Tibial artery (tissue), 4 donors: ENCODE measurements at places on chromosomes 5 and 9.

DNA sequence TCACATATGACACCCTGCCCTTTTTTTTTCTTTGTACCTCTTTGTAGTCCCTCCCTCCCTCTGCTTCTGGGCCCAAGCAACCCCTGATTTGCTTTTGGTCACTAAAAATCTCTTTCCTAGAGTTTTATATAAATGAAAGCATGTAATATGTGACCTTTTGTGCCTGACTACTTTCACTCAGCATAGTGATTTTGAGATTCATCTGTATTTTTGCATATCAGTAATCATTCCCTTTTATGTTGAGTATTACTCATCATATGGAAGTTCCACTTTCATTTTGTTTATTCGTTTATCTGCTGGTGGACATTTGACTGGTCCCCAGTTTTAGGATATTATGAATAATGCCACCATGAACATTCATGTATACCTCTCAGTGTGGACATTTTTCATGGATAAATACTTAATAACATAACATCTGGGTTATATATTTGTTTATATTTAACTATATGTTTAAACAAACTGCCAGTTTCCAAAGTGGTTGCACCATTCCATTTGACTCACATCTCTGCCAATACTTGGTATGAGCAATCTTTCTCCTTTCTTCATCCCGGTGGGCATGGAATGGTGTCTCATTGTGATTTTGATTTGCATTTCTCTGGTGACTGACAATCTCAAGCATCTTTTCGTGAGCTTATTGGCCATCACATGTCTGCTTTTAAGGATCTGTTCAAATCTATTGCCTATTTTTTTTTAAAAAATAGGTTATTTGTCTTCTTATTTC is 115.7 kb upstream of the S1PR3 start:
- no peak overlapping the region for H3K27ac ChIP-seq
- no peaks in the 10 kb centered on the region for H3K27me3 ChIP-seq
- no peak overlapping the region for H3K4me3 ChIP-seq
- H3K36me3 ChIP-seq = no peaks in the 10 kb centered on the region
- no peaks in the 10 kb centered on the region for H3K4me1 ChIP-seq
- no peak for DNase-seq

DNA sequence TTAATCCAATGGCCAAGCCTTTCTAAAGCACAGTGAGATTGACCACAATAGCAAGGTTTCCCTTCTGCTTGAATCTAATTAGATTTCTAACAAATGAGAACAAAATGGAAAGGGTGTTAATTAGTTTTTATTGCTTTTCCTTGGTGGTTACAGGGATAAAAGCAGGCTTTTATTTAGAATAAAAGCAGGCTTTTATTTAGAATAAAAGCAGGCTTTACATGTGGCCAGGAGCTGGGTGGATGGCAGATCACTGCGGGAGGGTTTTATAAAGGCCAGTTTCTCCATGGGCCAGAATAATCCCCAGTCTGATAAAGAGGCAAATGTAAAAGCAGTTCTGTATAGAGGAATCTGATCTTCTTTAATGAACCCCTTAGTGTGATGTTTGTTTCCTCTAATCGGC is 470.2 kb downstream of the TMEM232 start:
- H3K27ac ChIP-seq = no peak overlapping the region
- no peaks in the 10 kb centered on the region for H3K27me3 ChIP-seq
- no peak for DNase-seq
- no peak overlapping the region for H3K4me3 ChIP-seq

DNA sequence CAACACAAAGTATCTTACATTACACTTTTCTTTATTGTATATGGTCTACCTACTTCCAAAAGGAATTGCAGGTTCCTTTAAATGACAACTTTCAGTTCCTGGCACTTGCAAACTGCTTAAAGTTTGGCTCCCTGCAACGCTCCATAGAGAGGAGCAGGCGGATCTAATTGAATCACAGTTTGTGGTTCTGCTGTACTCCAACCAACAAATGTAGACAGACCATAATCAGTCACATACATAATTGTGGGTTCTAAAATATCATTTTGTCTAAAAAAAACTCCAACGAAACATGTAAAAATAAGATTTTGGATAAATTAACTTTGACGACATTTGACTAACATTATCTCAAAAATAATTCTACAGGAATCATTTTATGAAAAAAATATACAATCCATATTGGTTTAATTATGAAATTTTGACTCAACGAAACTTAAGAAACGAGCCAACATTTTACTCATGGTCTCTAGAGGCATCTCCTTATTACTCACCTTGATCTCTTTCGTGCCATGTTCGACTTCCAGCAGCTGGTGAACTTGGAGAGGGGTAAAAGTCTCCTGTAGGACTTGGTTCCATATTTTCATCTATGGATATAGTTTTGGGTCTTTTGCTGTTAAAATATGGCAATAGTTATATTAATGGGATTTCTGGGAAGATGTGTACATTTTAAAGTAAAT is 167.6 kb downstream of the NFIB start:
- no peaks in the 10 kb centered on the region for H3K27me3 ChIP-seq
- no peak overlapping the region for H3K4me3 ChIP-seq
- no peak for DNase-seq
- peaks cover 5% of the 10 kb centered on the region for H3K4me1 ChIP-seq

- H3K27me3 ChIP-seq = peaks cover 13% of the 10 kb centered on the region
- no peak overlapping the region for H3K27ac ChIP-seq
- H3K4me3 ChIP-seq = no peak overlapping the region
- DNase-seq = no peak
Observed at GRCh38 chr5:170628028-170628427, 124.2 kb downstream of the KCNIP1 start.

DNA sequence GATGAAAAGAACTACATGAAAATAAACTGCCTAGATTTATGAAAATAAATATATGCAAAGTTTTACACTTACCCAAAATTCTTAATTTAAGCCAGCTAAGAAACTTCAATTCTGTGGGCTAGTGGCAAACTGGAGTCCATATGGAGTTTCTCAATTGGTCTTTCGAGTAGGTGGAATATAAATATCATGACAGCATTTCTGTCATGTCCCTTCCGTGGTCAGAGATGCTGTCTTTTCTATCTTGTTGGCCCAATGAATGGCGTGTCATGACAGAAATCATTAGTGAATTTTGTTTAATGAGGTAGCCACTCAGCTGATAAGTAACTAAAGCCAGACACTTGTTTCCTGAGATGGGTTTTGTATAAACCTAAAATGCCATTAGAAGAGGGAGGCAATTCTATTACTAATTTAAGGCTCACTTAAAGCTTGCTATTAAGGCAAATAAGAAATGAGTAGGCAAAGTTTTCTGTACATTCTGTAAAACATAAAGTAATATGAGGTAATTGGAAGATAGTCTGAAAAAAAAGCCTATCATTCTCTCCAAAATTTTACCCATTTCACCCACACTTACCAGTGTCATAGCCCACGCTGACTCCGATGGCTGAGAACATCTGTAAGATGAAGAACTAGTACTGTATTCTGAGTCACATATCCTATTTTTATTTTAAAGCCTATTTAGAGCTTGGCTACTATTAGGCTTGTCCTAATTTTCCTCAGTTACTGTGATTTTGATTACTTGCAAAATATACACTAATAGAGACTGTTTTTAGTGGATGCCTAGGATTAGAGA is 419.3 kb upstream of the MEF2C start:
- no peaks in the 10 kb centered on the region for H3K27me3 ChIP-seq
- H3K4me3 ChIP-seq = no peak overlapping the region
- H3K4me1 ChIP-seq = no peaks in the 10 kb centered on the region
- no peak overlapping the region for H3K27ac ChIP-seq
- H3K36me3 ChIP-seq = no peaks in the 10 kb centered on the region
- DNase-seq = no peak

- H3K4me1 ChIP-seq = no peaks in the 10 kb centered on the region
- DNase-seq = no peak
- H3K27ac ChIP-seq = no peak overlapping the region
- H3K4me3 ChIP-seq = no peak overlapping the region
- H3K36me3 ChIP-seq = no peaks in the 10 kb centered on the region
Observed at GRCh38 chr5:158126442-158127405, 267.8 kb upstream of the CLINT1 start.

GRCh38 chr5:112117551-112117950 is 301.5 kb downstream of the EPB41L4A start:
- no peak overlapping the region for H3K4me3 ChIP-seq
- DNase-seq = no peak
- no peak overlapping the region for H3K27ac ChIP-seq
- H3K36me3 ChIP-seq = no peaks in the 10 kb centered on the region

DNA sequence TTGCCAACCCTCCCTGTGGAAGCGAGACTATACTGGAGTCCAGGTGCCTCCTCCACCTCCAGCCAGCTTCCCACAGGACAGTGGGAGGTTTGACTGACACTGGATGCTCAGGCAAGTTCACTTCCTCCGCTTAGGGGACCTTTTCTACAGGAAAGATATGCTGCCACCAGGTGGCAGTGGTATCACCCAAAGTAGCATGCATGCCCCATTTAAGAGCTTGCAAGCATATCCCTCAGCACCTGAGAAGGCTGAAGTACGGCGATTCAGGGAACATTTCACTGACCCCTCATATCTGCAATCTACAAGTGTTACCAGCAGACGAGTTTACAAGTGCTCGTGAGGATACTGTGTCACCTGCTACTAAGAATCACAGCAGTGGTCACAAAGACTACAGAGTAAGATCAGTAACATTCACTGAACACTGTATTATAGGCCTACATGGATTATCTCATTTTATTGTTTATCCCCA is 75.5 kb downstream of the KLHL3 start:
- no peaks in the 10 kb centered on the region for H3K27me3 ChIP-seq
- H3K27ac ChIP-seq = no peak overlapping the region
- no peak overlapping the region for H3K4me3 ChIP-seq
- DNase-seq = peak; percentile 82
- no peaks in the 10 kb centered on the region for H3K4me1 ChIP-seq

DNA sequence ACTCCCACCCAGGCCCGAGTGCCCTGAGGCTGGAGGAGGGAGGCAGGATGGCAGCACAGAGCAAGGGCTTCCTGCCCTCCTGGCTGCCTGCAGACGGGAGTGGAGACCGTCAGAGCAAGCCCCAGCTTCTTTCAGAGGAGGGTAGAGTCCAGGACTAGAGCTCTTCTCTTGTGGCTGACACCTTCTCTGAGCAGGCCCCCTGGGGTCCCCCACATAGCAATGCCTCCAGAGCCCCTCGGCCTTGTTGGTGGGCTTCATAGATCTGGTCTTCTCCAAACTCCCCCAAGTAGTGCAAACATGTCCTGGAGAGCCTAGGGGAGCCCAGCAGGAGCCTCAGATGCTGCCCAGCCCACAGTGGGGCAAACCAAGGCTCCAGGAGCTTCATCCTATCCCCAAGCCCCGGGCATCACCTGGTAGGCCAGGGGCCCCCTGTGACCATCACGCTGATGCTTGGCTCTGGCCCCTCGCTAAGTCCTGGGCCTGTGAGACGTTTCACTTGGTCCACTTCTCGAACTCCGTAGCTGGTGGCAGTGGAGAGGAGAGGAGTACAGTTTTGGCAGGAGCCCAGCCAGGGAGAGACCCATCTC is 2.0 kb downstream of the MZB1 start:
- no peaks in the 10 kb centered on the region for H3K4me1 ChIP-seq
- H3K27ac ChIP-seq = no peak overlapping the region
- DNase-seq = no peak
- H3K27me3 ChIP-seq = peaks cover 7% of the 10 kb centered on the region
- H3K4me3 ChIP-seq = no peak overlapping the region

DNA sequence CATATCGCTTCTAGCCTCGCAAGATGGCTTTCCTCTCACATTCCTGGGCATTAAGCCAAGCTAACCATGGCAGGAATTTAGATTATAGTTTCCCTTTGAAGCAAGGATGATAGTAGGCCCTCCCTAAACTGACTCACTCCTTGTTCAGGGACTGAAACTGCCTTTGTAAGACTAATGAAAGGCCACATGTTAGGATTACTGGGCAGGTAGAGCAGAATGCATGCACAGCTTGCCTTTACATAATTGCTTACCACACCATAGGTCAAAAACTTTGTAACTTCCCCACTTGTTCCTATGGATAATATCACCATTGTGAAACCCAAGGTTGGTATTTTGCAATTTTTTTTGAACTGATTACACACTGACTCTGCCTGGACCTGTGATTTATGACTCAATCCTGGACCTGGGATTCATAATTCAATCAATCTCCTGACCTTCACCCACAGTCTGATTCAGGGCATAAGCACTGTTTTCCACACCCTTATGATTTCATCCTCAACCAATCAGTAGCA is 41.0 kb upstream of the PRDM9 start:
- DNase-seq = no peak
- no peaks in the 10 kb centered on the region for H3K36me3 ChIP-seq
- no peaks in the 10 kb centered on the region for H3K27me3 ChIP-seq
- no peaks in the 10 kb centered on the region for H3K4me1 ChIP-seq
- no peak overlapping the region for H3K27ac ChIP-seq
- H3K4me3 ChIP-seq = no peak overlapping the region

DNA sequence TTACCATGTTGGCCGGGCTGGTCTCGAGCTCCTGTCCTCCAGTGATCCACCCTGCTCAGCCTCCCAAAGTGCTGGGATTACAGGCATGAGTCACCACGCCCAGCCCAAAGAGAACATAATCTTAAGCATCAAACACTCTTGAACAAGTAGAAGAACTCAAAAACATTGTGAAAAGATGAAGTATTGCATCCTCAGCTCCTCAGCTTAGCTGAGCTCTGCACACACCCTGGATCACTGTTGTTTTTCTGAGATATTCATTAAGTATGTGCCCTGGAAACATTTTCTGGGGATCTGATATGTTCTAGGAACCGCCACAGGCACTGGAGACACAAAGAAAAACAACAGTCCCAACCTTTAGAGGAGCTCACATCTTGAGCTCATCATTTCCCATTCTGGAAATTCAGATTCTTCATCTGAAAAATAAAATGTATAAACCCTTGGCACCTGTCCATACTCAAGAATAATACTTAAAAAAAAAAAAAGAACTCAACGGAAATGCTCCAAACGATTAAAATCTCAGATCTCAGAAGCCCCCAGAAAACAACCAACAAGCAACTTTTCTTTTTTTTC is 62.2 kb upstream of the ZNF462 start:
- no peaks in the 10 kb centered on the region for H3K27me3 ChIP-seq
- DNase-seq = no peak
- H3K4me1 ChIP-seq = peaks cover 14% of the 10 kb centered on the region
- no peak overlapping the region for H3K27ac ChIP-seq
- no peaks in the 10 kb centered on the region for H3K36me3 ChIP-seq

- peaks cover 21% of the 10 kb centered on the region for H3K4me1 ChIP-seq
- no peaks in the 10 kb centered on the region for H3K36me3 ChIP-seq
- no peak overlapping the region for H3K27ac ChIP-seq
Observed at GRCh38 chr9:68709291-68710110, 4.5 kb downstream of the PIP5K1B start.

DNA sequence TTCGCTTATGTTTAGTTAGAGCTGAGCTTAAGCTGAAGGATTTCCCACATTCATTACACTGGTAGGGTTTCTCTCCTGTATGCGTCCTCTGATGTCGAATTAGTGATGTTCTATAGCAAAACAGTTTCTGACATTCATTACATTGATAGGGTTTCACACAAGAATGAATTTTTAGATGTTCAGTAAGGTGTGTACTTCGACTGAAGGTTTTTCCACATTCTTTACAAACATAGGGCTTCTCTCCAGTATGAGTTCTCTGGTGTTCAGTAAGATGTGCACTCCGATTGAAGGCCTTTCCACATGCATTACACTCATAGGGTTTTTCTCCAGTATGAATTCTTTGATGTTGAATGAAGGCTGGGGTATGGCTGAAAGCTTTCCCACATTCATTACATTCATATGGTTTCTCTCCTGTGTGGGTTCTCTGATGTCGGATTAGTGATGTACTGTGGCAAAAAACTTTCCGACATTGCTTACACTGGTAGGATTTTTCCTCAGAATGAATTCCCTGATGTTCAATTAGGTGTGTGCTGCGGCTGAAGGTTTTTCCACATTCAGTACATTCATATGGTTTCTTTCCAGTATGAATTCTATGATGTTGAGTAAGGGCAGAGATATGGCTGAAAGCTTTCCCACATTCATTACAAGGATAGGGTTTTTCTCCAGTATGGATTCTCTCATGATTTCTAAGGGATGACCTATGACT is 14.6 kb downstream of the ZNF883 start:
- no peak overlapping the region for H3K27ac ChIP-seq
- H3K4me3 ChIP-seq = no peak overlapping the region
- H3K27me3 ChIP-seq = no peaks in the 10 kb centered on the region
- H3K4me1 ChIP-seq = no peaks in the 10 kb centered on the region
